ENCODE measurements at places on chromosomes 5 and 9.

DNA sequence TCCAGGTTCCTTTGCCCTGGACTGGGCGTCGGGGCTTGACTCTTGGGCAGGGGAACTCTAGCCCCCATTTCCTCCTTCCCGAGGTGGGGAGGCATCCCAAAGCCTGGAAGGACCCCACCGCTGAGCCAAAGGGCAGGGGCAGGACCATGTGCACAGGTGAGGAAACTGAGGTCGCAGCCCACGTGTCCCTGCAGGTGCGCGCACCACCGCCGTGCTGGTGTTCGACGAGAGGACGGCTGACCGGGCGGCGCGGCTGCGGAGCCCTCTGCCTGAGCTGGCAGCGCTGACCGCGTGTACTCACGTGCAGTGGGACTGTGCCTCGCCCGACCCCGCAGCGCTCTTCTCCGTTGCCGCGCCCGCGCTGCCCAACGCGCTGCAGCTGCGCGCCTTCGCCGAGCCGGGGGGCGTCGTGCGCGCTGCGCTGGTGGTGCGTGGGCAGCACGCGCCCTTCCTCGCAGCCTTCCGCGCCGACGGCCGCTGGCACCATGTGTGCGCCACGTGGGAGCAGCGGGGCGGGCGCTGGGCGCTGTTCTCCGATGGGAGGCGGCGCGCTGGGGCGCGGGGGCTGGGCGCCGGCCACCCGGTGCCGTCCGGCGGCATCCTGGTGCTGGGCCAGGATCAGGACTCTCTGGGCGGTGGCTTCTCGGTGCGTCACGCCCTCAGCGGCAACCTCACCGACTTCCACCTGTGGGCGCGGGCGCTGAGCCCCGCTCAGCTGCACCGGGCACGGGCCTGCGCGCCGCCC lies 2.8 kb downstream of the ADGRD2 start:
- DNase-seq: no peak

GRCh38 chr5:34891981-34892380 lies 23.3 kb downstream of the RAD1 start:
- no peak for DNase-seq

- peak; percentile 90 for DNase-seq
Measured at GRCh38 chr9:81689343-81690175, at the start of gene TLE1. TSS of gene TLE1 (minus strand) at chr9:81689547. CDS start at chr9:81688240, 1,307 bp downstream.

DNA sequence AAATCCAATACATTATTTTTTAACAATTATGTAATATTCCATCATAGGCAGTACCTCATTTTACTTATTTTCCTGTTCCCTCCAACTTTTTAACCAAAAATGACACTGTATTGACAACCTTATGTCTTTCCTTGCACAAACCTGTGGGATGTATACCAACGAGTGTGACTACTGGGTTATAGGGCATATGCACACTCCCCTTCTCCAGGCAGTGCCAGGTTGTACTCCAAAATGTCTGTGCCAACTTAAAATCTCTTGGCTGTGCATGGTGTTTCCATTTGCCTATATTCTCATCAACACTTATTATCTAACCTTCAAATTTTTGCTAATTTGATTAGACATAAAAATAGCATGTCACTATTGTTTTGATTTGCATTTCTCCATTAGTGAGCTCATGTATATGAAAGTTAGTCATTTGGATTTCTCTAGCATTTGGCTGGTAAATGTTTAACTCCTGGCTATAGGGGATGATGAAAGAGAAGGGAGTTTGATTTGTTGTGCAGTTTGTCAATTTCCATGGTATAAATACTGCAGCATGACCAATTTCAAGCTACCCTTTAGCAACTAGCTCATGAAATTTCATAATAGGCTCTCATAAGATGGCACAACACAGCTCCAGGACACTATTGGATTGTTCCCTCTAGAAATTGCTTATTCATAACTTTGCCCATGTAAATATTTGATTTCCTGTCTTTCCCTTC lies 129.9 kb downstream of the BAAT start:
- no peak for DNase-seq

DNA sequence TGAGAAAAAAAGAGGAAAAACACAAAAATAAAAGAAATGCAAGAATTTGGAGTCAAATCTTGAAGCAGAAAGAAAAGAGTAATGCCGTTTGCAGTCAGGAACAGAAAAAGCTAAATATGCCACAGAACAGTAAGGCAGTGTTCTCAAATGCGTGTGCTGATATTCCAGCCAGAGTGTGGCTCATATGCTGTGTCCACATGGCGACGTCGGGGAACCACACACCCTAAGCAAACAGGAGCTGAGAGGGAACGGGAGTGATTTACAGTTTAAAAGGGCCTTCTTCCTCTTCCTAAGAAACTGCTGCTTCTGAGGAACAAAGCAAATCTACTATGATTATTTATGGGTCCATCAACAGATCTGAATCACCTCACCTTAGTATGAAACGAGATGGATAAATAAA lies 42.7 kb downstream of the DDX31 start:
- no peak for DNase-seq

DNA sequence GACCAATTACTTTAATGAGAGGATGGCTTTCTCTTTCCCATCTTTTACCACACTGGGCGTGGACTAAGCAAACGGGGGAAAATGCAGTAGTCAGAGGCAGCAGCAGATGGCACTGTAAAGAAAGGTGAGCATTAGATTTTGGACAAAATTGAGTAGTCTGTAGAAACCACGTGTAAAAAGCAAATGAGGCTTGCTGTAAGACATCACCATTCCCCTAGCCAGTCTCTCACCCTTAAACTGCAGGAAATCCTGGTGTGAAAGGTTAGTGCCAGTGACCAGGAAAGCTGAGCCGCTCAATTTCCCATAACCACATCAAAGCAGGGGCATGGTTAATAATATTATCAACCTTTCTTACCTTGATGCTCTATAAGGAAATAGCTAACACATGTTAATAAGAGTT lies 31.8 kb downstream of the SPATA31C2 start:
- DNase-seq: no peak

DNA sequence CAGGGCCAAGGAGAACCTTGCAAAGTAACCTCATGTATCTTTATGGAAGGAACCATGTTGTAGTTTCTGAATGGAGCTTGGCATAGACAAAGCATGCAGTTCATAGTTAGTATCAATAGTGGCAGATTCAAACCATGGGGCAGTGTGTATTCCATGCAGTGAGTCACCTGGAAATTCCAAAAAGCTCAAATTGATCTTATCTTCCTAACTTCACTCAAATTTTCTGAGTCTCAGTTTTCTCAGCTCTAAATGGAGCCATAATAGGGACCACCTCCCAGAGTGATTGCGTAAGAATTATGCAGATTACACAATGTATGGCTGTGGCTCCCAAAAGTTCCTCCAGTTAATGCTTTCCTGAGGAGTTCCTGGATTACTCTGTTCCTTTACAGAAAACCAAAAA lies 549.9 kb upstream of the KLF4 start:
- DNase-seq: no peak

- no peak for DNase-seq
Measured at GRCh38 chr9:93447655-93448054, 3.8 kb upstream of the FAM120A start.

DNA sequence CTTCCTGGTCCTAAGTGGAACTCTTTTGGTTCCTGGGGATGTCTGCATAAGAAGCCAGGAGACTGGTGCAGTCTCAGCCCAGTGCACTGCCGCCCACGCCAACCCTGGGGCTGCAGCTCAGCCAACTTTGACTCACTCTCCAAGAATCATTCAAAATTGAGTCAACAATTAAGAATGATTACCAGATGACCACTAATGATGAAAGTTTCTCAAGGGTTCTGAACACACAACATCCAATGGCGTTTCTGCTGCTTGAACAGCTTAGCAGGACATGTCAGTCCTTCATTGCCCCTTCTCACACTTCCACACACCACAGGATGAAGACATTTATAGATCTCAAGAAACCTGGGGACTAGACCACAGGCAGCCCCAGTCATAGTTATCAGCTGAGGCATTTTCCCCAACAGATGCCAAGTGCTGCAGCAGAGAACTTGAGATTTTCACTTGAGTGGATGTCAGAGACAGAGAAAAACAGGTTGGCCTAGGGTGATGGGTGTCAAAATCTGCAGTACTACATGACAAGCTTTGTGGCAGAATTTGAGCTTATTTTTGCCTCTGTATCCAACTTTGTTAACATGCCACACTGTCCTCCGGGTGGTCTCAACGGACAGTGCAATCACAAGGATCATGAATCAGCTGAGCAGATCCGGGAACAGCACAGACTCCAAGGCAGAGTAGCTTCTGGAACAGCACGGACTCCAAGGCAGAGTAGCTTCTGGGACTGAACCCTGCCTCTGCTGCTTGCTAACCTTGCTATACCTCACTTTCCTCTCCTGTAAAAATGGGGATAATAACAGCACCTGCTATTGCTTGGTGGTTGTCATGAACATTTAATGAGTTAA lies 356.1 kb downstream of the SPOCK1 start:
- no peak for DNase-seq

GRCh38 chr9:134348404-134349155 lies 22.3 kb downstream of the RXRA start:
- no peak for DNase-seq

GRCh38 chr9:137253717-137254623 lies 1.2 kb upstream of the NELFB start:
- DNase-seq: peak; percentile 9

GRCh38 chr5:9658706-9659105 lies 28.6 kb upstream of the TAS2R1 start:
- no peak for DNase-seq

DNA sequence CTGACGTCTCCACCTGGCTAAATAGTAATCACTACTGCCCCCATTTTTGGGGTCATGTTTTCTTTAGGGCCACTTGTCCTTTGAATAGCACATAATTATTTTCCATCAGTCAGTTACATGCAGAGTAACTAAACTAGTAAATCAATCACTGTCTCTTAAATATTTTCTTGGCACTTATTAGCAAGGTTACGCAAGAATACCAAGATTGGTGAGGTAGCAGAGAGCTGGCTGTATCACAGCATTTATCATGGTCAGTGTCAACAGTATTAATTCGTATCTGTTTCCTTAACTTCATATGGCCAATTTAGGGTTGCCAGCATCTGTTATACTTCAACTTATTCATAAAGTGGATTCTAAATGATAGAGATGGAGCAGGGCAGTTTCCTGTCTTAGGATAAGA lies 346.8 kb upstream of the FAM174A start:
- DNase-seq: no peak

DNA sequence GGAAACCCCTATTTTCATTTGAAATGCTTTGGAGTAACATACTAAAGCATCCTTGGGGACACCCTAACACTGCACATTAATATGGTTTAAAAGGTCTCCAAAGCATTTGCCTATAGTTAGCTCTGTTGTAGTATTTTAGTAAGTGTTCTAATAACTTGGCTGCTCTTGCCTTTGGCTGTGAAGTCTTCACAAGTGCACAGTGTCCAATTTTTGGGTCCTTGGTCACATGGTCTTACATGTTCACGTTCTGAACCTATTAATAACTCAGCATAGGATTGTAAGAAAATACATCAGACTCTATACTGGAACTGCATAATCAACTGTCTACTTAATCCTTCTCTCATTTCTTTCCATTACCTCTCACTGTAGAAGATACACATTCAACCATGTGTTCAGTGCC lies 17.4 kb downstream of the ADAMTS19 start:
- no peak for DNase-seq

DNA sequence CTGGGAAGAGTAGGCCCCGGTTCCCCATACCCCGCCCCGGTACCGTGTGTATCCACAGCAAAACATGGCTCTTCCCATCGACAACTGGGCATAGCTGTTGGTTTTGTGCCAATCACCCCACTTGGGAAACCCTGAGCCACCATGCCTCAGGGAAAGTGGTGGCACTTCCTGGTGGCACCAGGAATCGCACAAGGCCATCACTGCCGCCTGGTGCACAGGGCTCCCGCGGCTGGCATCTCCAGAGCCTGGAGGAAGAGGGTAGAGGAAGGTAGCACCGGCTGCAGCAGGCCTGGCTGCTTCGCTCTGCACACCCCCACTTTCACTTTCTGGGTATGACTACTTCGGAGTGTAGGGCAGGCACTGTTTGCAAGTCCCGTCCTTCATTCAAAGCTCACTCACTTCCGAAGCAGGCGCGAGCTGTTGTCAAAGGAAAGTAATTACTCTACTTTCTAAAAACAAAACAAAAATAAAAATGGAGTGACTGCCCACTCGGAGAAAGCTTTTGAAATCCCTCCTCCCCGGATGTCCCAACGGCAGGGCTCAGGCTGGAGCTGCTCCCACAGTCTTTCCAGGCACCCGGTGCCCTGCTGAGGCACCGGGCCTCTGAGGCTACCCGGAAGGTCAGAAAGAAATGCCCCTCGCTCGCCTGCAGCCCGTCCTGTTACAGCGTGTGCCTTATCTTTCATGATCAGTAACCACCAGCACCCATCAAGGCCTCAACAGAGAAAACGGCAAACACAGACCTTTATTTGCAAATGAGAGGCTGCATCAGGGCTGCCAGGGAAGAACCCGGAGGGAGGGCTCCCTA lies 2.0 kb downstream of the BRD3 start:
- no peak for DNase-seq

GRCh38 chr5:61931236-61931635 lies 374.8 kb upstream of the KIF2A start:
- no peak for DNase-seq

- DNase-seq: no peak
Measured at GRCh38 chr9:72812559-72813111, 140.2 kb downstream of the ALDH1A1 start.

- DNase-seq: no peak
Measured at GRCh38 chr9:4442806-4443205, 47.5 kb upstream of the SLC1A1 start.

- no peak for DNase-seq
Measured at GRCh38 chr5:34483442-34484033, 172.6 kb upstream of the RAI14 start.

DNA sequence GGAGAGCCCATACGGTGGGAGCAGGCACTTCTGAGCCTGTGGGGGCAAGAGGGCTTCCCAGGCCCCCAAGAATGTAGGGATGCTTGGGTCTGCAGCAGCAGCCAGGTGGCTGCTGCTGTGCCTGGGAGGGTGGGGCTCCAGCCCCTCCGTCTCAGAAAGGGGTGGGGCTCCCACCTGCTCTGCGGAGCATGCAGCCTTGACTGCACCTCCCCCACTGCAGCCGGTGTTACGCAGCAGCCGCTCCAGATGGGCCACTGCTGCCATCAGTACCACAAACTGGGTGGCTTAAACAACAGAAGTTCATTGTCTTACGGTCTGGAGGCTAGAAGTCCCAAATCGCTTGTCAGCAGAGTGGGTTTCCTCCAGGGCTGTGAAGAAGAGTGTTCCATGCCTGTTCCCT lies 365.5 kb downstream of the TMEM38B start:
- DNase-seq: no peak

- DNase-seq: no peak
Measured at GRCh38 chr9:16610538-16610937, 259.9 kb downstream of the BNC2 start.

DNA sequence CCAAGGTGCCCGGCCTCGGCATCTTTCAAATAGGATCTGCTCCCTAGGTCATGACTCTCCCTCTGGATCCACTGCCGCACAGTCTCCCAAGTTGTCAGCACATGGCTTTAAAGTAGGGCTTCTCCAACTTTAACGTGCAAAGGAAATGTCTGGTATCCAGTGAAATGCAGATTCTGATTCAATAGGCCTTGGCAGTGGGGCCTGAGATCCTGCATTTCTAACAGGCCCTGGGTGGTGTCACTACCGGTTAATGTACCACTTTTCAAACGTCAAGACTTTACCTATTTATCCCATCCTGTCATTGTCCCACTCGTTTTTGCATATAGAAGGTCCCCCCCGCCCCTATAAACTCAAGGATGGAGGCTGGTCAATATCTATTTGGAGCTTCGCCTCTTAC lies 137.6 kb upstream of the ZNF618 start:
- no peak for DNase-seq

Data from RPMI8226 (cell line).